NK-92 treated with Interleukin-12 subunit alpha and Interleukin-12 subunit beta, amount 100 ng/mL, for 24 hours (cell line): ENCODE measurements at places on chromosomes 11 and 22.
A peak's percentile ranks its signal among the peaks of the same experiment; 100 is the strongest.

- no peak for DNase-seq
Observed at GRCh38 chr22:47292546-47293320, 530.3 kb downstream of the TBC1D22A start.

GRCh38 chr22:32661737-32662586 lies 139.5 kb upstream of the TIMP3 start:
- DNase-seq: no peak

DNA sequence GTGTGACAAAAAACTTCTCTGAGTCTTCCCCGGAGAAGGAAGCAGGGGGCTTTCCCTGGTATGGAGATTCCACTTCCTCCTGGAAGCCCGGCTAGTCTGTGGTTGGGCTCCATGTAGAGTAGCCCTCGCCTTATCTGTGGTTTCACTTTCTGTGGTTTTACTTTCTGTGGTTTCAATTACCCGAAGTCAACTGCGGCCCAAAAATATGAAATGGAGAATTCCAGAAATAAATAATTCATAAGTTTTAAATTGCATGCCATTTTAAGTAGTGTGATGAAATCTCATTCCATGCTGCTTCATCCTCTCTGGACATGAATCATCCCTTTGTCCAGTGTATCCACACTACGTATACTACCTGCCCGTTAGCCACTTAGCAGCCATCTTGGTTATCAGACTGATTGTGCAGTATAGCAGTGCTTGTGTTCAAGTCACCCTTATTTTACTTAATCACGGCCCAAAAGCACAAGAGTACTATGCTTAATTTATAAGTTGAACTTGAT lies 275.0 kb upstream of the SESN3 start:
- DNase-seq: no peak

GRCh38 chr22:48187356-48187755 lies 1424.9 kb downstream of the TBC1D22A start:
- DNase-seq: no peak

DNA sequence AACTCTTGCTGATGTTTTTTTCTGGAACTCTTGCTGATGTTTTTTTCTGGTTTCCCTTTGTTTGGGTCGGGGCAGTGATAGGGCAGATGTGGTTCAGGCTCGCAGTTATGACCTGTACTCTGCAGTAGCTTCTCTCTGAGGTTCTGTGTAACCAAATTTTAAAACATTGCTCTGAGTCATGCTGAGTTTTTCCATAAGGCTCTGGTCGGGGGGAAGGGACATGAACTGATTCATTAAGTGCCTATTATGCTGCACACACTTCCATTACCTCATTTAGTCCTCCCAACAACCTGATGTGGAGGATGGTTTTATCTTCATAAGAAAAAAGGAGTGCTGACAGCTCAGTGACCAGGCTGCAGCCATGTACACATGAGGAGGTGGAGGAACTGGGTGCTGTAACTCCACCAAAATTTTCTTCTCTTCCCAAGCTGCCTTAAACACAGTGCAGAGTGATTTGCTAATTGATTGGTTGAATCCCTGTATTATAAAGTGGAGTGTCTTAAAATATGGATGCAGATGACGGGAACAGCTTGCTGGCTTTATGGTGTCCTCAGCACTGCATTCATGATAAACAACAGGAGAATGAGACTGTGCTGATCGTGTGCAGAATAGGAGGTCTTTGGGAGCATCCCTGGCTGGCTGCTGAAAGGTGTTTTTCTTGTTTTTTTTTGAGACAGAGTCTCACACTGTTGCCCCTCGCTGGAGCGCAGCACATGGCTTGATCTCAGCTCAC lies 19.1 kb downstream of the TNRC6B start:
- DNase-seq: no peak

- DNase-seq: no peak
Observed at GRCh38 chr22:27122574-27122973, 465.2 kb downstream of the MIAT start.

- no peak for DNase-seq
Observed at GRCh38 chr11:762421-763072, 14.7 kb downstream of the GATD1 start.

DNA sequence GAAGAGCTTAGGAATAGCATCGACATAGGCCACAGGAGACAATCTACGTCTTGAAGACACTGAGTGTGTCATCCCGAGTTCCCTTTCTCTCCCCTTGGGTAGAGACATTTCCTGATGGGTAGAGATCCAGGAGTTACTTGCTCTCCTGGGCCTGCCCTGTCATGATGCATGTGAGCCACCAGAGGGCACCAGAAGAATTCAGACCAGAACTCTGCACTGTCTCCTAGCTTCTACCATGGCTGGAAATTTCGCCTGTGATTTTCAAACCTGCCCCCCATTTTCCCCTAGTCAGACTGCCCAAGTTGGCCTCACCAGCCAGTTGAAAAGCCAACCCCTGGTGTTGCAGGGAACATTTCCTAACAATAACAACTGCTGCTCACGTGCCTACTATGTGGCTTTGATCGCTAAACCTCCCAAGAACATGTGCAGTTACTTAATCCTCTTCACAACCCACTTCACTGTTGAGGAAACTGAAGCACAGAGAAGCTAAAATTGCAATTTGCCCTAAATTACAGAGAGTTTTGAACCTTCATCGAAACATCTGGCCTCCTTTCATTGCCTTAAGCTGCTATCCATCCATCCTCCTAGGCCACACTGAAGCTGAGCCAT lies 47.2 kb downstream of the C11orf58 start:
- DNase-seq: no peak

- no peak for DNase-seq
Observed at GRCh38 chr11:8375932-8376331, 112.3 kb upstream of the LMO1 start.

- no peak for DNase-seq
Observed at GRCh38 chr22:28909375-28909774, 26.0 kb downstream of the ZNRF3 start.

DNA sequence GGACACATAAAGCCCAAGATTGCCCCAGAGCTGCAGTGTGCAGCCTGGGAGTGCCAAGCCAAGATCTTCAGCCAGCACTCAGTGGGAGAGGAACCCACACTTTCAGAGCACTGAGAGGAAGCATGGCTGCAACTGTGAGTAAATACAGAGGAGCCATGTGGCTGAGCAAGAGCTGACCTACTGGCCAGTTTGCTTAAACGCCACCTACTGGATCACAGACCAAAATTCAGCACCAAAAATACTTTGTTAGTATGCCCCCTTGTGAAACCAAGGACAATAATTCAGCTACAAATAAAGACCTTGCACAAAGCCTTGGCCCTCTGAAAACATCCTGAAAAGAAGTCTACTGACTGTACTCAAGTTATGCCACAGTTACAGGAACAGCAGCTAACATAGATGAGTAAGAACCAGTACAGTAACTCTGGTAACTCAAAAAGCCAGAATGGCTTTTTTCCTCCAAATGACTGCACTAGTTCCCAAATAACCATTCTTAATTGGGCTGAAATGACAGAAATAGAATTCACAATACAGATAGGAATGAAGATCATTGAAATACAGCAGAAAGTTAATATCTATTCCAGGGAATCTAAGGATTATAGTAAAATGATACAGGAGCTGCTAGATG lies 10.1 kb upstream of the OR4A15 start:
- no peak for DNase-seq

DNA sequence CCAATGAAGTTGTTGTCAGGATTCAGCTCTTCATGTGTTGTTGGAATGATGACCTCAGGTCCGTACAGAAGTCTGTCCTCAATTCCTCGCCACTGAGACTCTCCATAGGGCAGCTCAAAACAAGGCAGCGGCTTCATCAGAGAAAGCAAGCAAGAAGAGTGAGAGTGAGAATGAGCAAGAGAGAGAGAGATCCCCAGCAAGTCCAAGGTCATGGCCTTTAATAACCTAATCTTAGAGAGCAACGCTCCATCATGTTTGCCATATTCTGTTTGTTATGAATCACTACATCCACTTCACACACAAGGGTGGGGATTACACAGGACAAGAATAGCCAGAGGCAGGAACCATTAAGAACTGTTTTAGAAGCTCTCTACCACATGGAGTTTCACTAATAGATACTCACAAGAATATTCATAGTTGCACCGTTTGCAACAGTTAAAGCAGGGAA lies 23.3 kb upstream of the MMP7 start:
- DNase-seq: no peak

DNA sequence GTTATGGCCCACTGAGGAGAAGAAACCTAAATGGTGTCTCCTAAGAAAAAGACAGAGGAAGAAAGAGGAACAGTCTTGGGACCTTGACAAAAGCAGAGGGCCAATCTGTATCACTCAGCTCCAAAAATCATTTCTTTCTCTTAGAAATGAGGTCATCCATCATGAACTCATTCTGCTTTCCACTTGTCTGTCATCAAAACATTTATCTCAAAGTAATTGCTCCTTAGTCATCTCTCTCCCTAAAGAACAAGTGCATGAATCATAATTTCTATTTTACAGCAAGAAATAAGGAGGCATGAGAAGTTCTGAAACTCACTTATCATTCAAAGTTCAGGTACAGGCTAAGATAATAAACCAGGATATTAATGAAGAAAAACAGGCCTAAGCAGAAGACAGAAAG lies 375.6 kb downstream of the KCNA4 start:
- no peak for DNase-seq

GRCh38 chr11:64564947-64565889 lies 25.8 kb upstream of the SLC22A12 start:
- DNase-seq: no peak

DNA sequence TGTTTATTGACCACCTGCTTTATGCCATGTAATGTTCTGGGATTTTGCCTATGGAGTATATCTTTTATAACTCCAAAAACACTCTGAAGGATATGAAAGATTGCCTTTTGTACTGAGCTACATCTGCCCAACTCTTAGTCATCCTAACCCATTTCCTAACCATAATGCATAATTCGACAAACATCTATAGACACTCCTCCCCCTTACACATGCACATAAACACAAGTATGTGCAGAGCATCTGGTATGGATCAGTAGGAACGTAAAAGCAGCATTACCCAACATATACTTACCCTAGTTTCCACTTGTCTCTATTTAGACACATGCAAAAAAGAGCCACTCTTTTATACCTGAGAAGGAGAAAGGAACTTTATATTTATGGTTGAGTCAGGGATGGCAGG lies 272.8 kb downstream of the FAM76B start:
- DNase-seq: no peak

DNA sequence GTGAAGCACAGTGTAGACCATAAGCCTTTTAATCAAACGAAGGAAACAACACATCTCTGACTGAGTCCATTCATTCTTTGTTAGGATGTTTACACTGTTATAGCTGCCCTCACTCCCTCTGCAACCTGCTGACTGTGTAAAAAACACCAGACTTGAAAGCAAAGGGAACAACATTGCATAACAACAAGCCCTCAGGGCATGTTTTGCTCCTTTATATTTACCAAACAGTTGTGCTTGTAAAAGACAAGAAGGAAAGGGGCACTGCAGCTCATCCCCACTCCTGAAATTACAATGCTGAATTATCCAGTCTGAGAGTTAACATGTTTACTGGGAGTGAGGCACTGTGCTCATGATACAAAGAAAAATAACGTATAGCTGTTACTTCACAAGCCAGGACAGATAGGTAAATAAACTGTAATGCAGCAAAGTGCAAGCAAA lies 46.4 kb downstream of the RAB30 start:
- no peak for DNase-seq

DNA sequence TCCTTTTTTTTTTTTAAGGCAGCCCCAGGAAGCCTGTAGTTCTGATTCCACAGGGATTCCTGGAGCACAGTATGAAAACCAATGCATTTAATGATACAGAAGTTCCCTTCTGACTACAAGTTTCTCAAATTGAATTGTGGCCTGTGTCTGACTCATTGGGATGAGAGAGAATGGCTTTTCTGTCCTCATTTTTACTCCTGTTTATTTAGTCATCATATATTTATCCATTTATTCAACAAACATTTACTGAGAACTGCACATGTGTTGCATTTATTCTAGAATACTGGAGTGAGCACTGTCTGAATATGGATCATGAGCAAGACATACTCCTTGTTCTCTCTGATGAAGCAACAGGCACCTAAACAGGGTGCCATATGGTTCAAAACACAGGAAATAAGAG lies 231.2 kb downstream of the NTM start:
- no peak for DNase-seq

DNA sequence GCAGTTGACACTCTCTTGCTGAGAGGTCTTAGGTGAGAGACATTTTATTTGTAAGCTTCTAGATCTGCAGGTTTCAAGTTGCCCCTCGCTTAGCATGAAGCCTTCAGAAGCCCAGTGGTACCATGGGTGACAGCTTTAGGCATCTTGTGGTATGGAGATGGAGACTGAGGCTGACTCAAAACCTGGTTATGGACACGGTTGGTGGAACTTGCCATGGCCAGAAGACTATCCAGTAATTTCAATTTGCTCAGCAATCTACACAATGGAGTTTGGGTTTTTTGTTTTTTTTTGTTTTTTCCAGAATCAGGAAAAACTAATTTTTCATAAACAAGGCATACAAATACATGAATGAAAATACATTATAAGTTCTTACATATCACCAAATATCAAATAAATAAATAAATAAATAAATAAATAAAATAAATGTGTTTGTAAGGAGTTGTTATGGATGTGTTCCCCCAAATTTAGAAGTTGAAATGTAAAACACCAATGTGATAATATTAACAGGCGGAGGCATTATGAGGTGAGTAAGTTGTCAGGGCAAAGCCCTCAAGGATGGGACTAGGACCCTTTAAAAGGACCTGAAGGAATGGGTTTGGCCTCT lies 22.6 kb downstream of the ETS1 start:
- DNase-seq: no peak

GRCh38 chr11:17063171-17064002 lies 14.1 kb downstream of the RPS13 start:
- peak; percentile 34 for DNase-seq

DNA sequence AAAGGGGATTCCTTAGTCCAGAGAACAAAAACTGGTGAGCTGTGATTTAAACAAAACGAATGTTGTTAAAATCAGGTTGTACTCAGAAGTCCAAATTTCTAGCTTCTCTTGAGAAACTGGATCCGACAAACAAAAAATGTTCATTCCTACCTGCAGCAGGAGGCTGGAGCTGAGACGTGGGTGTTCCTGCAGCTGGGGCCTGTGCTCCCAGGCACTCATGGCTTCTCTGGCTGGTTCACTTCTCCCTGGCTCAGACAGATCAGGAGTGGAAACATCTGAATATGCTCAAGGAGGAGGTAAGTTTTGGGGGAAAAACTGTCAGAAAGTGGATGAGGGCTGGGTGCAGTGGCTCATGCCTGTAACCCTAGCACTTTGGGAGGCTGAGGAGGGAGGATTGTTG lies 24.7 kb upstream of the PARVB start:
- DNase-seq: no peak

- no peak for DNase-seq
Observed at GRCh38 chr22:43035250-43035649, 20.3 kb upstream of the PACSIN2 start.

DNA sequence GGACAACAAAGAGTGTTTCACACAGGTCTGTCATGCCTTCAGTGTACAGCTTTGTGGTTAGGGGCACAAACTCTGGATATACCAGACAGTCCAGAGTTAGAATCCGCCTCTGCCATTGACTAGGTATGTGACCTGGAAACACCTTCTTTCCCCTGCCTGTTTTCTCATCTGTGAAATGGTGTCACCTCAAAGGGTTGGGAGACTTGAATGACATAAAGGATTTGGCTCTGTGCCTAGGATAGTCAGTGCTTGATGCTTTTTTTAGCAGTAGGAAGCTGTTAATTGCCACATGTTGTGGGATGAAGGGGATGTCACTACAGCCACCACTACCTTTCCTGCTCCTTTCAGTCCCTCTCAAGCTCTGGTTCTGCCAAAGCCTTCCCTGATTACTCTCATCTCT lies 17.4 kb upstream of the LRRC55 start:
- no peak for DNase-seq
